ENCODE measurements at places on chromosomes 2 and 18. TPM values are rescaled to one million over a fixed set of nuclear protein-coding genes. Genes with fewer than 3 reads are reported as not detected.

DNA sequence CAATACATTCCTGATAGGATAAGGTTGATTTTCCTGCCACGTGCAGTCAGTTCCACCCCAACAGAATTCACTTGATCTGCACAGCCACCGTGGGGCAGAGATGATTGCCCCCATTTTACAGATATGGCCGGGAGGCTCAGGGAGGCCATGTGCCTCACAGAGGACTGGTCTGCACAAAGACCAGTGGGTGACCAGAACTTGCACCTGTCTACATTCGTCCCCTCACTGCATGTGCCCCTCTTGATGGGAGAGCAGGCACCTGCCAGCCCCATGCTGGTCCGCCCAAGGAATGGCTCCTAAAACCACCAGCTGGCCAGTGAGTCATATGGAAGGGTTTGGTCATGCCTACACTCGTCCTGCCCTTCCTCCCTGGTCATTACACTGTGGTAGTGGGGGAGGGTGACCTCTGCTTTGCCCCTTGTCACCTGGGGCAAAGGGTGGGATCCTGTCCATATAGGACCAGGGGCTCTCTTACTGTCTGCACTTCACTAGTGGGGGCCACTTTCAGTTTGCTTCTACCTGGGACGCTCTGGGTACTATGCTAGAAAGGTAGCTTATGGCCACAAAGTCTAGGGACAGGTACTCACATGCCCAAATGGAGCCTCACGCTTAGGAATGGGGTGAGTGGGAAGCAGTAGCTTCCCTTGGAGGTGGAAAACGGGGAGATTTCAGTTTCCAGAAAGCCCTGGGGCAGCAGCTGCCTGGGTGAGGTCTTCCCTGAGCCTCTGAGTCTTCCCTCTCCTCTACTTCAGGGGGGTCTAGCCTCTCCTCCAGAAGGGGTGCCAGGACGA is 14.7 kb downstream of the RRM2 start:
- H3K36me3 ChIP-seq: no peaks in the 10 kb centered on the region
- no peaks in the 10 kb centered on the region for H3K27me3 ChIP-seq
- H3K4me3 ChIP-seq: no peak overlapping the region
- H3K27ac ChIP-seq: no peak overlapping the region
- no peak for DNase-seq

GRCh38 chr2:11726384-11726783 is 20.0 kb upstream of the LPIN1 start:
- H3K36me3 ChIP-seq: no peaks in the 10 kb centered on the region
- H3K4me3 ChIP-seq: peak overlapping the region; percentile 36
- H3K4me1 ChIP-seq: no peaks in the 10 kb centered on the region
- peak overlapping the region; percentile 70 for H3K27ac ChIP-seq

Gene GCG
- not detected for total RNA-seq

GRCh38 chr2:10043906-10044601 is 704 bp downstream of the KLF11 start:
- peak overlapping the region; percentile 95 for H3K27ac ChIP-seq
- peak; percentile 98 for DNase-seq
- no peaks in the 10 kb centered on the region for H3K36me3 ChIP-seq
- no peaks in the 10 kb centered on the region for H3K27me3 ChIP-seq
- peak overlapping the region; percentile 94 for H3K4me3 ChIP-seq
- H3K4me1 ChIP-seq: no peaks in the 10 kb centered on the region
